ENCODE measurements at places on chromosomes 2 and 18.

GRCh38 chr2:50597206-50597605 is 434.7 kb downstream of the NRXN1 start:
- DNase-seq = no peak

DNA sequence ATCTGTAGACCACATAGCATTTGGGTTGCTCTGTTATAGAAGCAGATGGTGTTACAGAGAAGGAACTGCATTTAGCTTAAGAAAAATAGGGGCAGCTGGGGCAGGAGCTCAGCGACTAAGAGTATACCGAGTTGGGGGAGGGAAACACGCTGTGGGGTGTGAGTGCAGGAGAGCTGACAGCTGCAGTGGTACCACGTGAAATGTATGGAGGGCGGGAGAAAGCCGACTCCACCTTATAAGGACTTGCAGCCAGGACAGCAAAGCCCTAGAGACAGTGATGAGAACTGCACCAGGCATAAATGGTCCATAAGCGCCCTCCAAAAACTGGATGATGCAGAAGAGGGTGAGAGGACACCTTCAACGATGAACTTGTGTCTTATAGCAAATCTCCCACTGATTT is 237.6 kb downstream of the PRKCE start:
- DNase-seq = no peak

- no peak for DNase-seq
Measured at GRCh38 chr2:98886066-98886554, 49.9 kb downstream of the CRACDL start.

GRCh38 chr2:70705160-70705850 is 62.7 kb downstream of the ADD2 start:
- DNase-seq = no peak

DNA sequence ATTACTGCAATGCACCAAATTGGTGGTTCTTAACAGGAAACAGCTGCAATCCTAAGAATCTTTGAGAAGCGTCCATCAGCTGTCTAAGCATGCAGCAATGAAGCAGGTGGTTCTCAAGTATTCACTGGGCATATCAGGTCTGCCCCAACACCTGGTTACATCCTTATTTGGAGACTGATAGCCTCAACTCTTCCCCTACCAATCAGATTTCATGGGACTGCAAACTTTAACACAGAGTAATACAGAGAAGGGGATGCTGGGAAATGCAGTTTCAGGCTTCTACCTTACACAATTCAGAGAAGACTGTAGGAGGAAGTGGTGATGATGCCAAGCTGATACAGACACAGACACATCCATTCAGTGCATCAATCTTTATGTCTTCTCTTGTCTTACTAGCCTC is 240.5 kb downstream of the BCL2 start:
- no peak for DNase-seq

DNA sequence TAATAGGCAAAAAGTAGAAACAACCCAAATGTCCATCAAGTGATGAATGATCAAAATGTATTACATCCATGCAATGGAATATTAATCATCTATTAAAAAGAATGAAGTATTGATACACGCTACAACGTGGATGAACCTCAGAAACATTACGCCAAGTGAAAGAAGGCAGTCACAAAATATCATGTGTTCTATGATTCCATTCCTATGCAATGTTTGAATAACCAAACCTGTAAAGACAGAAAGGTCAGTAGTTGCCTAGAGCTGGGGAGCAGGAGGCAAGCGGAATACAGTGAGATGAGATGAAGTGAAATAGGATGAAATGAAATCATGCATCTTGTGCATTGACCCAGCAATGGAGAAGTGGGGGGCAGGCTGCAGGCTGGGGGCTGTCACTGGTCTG is 17.9 kb upstream of the COL6A3 start:
- DNase-seq = no peak

DNA sequence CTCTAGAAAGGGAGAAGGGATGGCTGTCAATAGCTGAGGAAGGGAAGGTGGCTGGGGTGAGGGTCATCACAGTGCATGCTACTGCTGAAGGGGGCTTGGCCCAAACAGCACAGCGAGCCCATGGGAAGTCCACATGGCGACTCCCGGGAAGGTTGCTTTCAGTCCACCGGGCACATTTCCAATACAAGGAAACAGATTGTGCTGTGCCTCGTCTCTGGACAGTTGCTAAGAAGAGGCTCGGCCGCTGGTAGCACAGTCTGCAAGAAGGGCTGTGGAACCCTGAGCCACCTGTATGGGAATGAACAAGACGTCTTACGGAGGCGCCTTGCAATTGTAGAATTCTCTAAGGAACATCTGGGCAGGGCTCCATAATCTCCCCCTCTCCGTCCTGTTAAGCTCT is 123.1 kb downstream of the CELF4 start:
- no peak for DNase-seq

DNA sequence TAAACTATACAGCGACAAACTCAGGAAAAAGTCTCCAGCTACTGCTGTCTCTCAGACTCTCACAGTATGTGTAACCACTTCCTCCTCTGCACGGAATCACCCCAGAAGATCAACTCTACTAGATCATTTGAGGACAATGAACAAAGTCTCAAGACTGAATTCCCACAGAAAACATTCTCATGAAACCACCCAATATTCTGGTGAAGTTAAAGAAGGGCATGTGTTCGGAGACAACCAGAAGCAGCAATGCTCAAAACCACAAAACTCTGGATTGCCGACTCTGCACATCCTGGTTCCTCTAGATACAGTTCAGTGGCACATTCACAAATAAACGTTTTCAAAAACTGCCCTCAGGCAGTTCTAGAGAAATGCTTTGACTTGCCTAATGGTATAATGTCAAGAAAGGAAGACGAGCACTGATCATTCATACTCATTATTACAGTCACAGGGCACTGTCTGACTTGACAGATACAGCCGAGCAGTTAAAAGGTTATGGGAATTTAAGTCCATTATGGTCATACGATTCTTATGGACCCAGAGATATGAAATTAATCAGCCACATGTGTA is 91.9 kb upstream of the STK17B start:
- DNase-seq = no peak

DNA sequence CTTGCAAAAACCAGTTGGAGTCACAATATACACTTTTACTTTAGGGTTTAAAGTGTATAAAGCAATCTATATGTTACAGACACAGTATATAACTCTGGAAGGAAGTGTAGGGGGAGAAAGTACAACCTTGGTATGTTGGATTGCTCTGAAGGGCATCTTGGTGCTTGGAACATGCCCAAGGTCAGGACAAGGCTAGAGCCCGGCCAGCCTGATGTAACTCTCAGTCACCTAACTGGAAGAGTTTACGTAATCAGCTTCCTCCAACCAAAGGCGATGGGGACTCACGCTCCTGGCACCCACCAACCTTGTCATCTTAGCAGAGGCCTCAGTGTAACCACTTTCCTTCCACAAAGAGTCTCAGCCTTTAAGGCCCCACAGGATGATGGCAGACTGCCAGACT is 181.1 kb upstream of the ACAA2 start:
- no peak for DNase-seq

DNA sequence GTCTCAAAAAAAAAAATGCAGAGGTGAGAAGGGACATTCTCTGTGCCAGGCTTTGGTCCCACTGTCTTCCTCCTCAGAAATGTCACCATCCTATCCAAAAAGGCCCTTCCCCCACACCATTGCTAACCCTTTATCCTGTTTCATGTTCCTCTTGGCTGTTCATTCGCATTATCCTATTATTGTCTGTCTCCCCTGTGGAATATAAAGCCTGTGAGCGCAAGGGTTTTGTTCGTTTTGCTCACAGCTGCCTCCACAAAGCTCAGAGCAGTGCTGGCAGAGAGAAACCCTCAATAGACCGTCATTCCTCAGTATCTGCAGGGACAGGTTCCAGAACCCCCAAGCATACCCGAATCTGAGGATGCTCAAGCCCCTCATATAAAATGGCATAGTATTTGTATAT is 91.8 kb downstream of the LOXHD1 start:
- no peak for DNase-seq

DNA sequence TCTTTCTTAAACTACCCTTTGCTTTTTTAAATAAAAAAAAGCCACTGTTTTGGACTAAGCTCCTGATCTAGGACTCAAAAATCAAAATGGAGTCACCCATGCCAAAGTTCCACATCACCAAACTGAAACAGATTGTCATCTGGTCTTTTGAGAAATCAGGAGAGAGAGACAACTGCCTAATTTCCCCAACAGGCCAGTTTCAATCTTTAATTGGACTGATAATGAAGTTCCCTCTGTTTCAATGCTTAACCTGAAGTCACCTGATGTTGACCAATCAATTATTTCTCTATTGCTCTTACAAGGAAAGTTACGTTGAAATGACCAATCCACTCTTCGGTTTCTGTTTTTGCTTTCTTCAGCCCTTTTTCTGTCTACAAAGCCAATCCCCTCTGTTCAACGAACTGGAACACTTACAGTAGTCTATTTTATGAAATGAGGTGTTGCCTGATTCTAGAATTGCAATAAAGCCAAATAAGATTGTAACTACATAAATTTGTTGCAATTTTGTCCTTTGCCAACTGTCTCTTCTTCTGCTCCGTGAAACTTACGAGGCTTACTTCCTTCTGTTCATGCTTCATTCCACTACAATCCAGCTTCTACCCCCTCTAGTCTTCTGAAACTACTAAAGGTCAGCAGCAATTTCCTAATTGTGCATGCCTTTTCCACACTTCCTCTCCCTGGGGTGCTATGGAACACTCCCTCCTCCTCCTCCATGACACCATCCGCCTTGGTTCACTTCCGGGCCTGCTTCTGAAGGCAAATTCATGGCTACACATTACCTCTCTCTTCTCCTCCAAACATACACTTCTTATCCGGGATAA is 95.2 kb upstream of the CD302 start:
- DNase-seq = no peak

DNA sequence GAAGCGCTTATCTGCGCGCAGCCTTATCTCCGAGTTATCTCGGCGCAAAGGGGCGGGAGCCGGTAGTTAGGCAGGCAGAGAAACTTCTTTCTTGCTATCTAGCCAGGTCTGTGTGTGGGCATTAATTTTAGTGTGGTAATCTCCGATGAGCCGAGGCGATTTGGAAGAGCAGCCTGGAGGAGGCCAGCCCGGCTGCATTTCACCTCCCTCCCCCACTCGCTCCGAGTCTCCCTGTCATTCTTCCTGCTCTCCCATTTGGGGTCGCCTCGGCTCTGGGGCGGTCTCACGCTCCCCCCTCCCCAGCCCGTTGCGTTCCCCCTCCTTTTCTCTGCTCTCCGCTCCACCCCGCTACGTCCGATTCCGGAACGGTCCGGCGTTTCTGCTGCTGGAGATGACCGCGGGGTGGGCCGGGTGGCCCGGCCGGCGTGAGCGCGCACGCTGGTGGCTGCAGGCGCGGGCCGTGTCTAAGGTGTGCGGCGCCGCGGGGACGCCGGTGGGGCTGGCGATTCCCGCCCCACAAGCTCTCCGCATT is 566 bp downstream of the GATA6 start:
- no peak for DNase-seq

GRCh38 chr2:219998714-219999227 is 371.3 kb downstream of the SLC4A3 start:
- DNase-seq = no peak

DNA sequence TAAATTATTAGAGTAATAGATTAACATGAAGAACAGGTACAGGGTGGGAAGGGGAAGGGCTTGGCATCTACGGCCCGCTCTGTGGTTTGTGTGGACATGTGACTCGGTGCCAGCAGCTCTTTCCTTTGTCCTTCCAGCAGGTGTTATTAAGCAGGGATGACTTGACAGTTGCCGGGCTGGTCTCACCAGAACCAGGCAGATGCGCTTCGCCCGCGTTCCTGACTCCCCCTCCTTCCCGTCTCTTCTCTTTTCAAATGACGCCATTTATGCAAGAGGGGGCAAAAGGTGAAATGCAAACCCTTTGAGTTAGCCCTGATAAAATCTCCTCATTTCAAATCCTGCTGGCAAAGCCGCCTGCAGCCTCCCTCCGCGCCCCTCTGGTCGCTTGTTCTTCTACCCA is 38.9 kb upstream of the MGAT4A start:
- no peak for DNase-seq

GRCh38 chr2:234199996-234200395 is 149.5 kb downstream of the SPP2 start:
- DNase-seq = no peak

- no peak for DNase-seq
Measured at GRCh38 chr2:15599994-15600393, 8.3 kb downstream of the DDX1 start.

GRCh38 chr2:207241198-207241597 is 75.5 kb upstream of the KLF7 start:
- no peak for DNase-seq

DNA sequence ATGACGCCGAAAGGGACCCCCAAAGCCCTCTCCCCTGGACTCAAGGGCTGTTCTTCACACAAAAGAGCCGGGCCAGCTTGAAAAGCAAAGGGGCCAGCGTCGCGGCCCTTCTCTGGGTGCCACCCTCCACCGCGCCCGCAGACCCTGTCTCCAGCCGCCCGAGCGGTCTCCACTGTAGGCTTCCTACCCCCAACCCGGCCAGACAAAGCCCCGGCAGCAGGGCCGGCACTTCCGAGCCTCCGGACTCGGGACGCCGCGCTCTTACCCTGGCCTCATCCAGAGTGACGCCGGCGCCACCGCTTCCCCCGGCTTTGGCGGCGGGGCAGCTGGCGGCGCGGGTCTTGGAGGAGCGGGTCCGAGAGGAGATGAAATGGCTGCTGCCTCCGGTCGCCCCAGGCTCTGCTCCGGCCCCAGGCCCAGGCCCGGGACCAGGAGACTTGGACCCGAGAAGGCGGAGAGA is 603 bp downstream of the ATAD2B start:
- no peak for DNase-seq

- DNase-seq = no peak
Measured at GRCh38 chr18:79030680-79031079, 38.5 kb upstream of the ATP9B start.

- no peak for DNase-seq
Measured at GRCh38 chr2:222900354-222900753, 39.5 kb downstream of the ACSL3 start.

DNA sequence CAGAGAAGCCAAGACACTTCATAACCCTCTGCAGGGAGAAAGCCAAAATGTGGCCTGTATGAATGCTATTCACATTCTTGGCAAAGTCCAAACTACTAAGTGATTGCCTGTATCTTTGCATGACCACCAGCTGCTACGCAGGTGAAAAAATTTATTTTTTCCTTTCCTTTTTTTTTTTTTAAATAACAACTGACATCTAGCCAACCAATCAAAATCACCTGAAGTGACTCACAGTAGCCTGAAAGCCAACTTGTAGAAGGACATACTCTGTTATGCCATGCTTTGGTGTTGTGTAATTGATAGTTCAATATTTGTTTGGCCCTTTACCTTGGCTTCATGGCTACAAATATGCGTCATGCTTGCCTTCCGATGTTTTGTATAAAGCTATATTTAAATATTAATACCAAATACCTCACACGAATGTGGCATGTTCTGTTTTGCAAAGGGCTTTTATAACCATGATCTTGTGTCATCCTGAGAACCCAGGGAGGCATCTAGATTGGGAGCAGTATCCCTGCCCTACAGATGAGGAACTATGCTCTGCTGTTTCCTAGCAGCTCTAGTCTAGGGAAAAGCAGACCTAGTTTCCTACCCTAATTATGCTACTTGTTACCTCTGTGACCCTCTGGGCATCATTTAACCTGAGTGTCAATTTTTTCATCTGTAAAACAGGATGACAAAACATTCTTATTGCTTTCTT is 102.1 kb downstream of the MYOM1 start:
- no peak for DNase-seq
